ENCODE measurements at places on chromosomes 1 and 21.
A peak's percentile ranks its signal among the peaks of the same experiment; 100 is the strongest.

- no peak for DNase-seq
These were observed 1.5 kb downstream of the ATP8B2 start for GRCh38 chr1:154326546-154327465.

GRCh38 chr21:42289926-42290325, 25.3 kb downstream of the TFF3 start:
- DNase-seq, result no peak

DNA sequence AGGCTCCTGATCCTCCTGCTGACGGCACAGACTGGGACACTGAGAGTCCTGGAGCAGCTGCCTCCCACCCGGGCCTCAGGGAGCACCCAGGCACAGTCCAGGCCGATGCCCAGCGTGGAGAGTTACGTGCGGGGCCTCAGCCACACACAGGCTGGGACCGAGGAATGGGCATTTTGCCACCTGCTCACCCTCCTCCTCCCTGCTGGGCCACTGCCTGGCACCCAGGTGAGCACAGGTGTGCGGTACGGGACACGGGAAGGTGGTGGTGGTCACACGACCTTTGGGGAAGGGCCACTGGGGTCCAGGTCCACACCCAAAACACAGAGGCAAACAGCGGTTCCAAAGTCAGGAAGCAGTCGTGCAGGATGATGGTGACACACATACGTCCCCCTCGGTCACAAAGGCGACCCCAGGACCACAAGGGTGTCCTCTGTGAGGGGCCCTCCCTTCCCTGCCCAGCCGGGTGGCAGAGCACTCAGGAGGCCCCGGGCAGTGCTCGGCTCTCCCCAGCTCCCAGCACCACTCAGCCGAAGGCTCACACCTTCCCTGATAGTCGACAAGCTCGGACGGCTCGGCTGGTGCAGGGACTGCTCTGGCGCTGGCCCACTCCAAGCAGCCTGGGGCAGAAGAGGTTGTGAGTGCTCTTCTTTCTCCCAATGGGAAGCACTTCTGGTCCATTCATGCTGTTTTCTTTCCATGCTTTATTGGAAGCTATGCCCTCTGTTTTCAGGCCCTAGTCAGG, 14.3 kb downstream of the MORN1 start:
- DNase-seq, result no peak

DNA sequence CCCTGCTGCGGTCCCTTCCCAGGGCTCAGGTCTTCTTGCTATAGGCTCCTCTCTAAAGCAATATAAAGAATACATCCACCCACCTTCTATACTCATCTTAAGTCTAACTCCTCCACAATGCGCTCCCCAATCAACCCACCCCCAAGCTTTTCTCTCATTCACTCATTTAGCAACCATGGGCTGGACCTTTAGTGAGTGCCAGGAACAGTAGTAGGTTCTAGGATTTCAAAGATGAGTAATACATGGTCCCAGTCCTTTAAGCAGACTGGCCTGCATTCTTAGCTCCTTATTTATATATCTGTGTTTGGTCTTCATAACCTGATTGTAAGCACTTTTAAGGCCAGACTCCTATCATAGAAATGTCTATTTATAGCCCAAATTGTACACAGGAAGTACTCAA, 5.9 kb downstream of the CAMK1G start:
- DNase-seq, result no peak

GRCh38 chr1:233496993-233497392, 116.9 kb upstream of the KCNK1 start:
- no peak for DNase-seq

DNA sequence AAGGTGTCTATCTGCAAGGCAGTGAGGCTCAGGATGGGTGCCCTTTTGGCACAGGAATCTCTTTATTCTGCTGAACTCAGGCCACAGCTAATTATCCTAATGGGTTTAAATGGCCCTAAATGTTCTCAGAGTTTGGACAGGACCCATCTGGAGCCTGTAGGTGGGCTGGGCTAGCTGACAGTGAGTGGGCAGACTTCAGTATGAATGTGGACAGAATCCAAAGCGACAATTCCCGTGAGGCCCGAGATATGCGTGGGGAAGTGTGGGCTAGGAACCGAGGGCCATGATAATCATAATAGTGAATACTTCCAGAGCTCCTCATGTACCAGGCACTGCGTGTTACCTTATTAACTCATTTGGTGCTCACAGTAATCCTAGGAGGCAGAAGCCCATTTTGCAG, 165.3 kb downstream of the GRIK3 start:
- DNase-seq, result no peak

GRCh38 chr1:236795757-236796667, 920 bp downstream of the MTR start:
- DNase-seq, result no peak

DNA sequence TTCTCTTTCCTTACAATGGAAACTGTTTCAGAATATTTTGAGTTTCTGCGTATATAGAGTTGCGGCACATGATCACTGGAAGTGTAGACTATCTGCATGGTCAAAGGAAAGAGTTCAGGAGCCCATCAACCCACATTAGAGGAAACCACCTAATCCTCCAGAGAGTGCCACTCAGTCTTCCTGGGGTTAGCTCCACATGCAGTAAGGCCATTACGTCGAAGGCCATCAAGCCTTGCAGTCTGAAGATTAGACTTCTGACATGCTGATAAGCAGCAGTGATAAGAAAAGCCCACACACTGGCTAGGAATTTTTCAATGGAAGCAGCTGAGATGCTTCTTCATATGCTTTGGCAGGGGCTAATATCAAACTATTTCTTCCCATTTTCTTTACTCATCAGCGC, 7.6 kb downstream of the ZNF669 start:
- no peak for DNase-seq

DNA sequence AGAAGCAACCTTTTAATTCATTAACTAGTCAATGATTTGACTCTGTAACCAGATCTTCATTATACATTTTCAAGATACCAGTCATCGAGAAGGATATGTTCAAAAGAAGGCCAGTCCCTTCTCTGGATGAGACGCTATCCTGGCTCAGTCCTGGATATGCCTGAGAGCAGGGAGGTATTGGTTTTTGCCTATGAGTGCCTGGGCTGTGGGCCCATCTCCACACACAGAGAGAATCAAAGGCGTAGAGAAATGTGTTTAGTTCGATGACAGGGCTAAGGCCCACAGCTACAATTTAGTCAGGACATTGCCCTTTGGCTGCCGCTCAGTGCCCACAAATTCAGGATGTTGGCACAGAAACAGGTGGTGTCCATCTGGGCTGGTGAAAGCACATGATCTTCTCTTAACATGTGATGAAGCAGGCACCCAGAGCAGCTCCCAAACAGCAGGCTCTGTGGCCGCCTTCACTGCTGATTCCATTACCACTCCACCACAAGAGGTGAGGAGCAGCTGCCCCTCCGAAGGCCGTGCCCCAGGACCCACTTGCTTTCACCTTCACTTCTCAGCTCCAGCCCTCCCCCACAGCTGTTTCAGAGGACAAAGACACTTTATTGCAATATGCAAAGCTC, 24.7 kb downstream of the ACKR1 start:
- DNase-seq, result peak; percentile 6

DNA sequence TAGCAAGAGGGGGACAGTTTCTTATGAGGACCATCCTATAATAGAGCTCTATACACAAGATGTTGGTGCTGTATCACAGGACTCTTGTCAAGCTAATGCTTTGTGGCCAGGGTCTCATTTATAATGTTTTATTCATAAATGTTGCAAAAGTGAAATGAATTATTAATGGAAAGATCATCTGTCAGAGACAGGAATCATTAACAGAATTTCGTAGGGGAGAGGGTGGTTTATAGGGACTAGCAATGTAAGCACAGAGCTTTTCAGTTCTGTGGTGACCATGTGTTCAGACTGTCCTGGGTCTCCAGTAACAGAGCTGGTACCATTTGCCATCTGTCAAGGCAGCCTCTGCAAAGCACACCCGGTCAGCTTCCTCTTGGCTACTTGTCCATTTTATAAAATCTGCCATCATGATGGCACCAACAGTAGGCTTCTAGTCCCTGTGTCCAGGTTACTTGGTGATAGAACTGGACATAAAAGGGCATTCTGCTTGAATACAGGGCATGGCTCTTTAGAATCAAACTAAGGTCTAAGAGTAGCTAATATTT, 36.2 kb downstream of the LPAR3 start:
- DNase-seq, result no peak

DNA sequence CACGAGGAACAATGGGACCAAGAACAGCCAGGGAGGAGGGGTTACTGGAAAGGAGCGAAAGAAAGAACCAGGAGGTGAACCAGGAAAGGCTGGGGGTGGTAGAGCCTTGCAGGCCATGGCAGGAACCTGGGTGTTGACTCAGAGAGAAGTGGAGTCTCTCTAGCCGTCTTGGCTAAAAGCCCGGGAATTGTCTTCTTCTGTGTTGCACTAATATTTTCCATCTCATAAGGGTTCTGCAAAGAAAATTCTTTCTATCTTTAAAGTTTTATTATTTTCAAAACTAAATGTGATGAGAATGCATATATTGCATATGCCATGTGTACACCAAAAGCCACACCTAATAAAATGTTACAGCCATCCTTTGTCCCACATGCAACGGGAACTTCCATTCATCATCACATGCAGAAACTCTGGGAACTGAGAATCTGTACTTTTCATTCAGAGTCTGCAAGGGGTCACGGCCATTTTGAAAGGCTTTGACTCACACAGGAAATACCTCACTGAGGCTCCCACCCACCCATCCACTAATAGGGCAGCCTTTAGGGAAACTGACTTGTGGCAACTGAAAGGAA, 38.0 kb downstream of the ERG start:
- no peak for DNase-seq

- no peak for DNase-seq
These were observed 59.9 kb downstream of the CLSTN1 start for GRCh38 chr1:9763914-9764313.

- no peak for DNase-seq
These were observed 1.0 kb downstream of the RNF220 start for GRCh38 chr1:44405798-44406736.

- DNase-seq, result peak; percentile 56
These were observed 109.6 kb downstream of the SLC45A1 start for GRCh38 chr1:8427493-8427892.

All from spinal cord (tissue), 10 donors.